Hypothalamus (tissue), 51 donors: ENCODE measurements at places on chromosomes 6 and 20.

DNA sequence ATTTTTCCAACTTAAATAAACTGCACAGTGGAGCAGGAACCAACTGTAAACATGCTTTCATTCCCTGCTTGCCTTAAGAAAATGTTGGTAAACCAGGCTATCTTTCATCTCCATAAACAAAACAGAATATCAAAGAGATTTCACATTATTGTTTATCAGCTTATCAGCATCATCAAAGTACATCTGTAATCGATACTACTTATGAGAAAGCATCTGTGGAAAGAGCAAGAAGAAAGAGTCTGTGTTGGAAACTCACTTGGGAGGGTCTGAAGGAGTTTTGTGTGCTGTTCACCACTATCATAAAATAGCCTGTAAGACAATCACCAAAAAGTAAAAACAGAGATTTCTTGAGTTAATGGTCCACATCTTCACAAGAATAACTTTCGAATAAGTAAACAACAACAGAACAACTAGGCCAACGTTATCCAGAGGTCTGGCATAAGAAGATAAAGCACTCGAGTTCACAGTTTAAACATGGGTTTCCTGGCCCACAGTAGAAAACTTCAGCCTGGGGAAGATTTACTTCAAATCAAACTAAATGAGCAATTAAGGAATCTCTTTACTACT, 47.9 kb downstream of the EPB41L2 start:
- DNase-seq: no peak

DNA sequence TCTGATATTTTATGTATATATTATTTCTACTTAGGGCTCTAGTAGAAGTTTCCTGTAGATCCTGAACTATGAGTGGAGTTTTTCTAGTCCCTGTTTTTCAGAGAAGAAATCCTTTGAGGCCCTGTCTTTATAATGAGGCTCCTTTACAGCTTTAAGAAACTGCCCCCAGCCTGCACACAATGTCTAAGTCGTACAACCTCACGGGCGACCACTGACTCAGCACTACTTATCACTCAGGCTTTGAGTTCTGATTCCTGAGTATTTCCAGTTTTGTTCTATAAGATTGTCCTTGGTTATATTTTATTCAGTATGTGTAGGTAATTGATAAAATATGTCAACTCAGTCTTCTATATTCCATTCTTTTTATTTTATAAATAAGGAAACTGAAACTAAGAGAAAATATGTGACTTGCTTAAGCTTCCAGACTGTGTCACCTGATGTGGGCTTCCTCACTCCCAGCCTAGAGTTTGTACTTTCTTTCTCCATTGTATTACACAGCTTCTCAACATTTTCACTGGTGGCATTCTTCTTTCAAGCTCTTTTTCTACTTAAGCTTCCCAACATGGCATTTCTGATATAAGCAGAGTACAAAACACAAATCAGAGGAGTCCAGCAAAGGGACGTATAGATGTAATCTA, 167.0 kb downstream of the TBX18 start:
- DNase-seq: no peak

DNA sequence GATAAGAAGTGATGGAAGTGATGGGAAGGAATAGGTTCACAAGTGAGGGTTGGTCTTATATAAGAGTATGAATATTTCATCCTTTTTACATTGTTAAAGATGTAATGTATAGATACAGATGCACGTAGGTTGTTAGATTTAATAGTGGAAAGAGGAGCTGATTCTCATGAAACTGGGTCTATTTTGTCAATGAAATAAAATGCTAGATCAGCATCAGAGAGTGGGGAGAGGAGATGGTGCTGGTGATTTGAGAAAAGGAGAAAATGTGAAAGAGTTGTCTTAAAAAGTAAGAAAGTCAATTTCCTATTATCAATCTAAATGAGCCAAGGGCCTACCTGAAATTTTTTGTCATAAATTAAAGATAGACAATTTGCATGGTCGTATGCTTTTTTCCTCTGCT, 82.8 kb upstream of the FYN start:
- DNase-seq: no peak

DNA sequence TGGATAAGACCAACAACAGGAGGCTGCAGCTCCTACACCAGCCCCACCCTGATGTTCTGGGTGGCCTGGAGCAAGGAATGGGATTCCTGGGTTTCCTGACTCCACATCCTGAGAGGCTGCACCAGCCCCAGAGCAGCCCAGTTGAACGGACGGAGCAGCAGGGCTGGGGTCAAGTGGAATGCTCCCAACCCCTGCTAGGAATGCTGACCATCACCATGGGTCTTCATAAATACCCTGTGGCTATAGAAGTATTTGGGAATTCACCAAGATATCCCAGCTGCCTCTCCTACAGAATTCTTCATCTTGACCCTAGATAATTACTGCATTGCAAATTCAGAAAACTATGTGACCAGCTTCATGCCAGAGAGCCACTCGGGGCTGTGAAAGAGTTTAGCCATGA, 180.3 kb downstream of the THBS2 start:
- no peak for DNase-seq

GRCh38 chr6:169416249-169416648, 162.6 kb upstream of the THBS2 start:
- DNase-seq: no peak

DNA sequence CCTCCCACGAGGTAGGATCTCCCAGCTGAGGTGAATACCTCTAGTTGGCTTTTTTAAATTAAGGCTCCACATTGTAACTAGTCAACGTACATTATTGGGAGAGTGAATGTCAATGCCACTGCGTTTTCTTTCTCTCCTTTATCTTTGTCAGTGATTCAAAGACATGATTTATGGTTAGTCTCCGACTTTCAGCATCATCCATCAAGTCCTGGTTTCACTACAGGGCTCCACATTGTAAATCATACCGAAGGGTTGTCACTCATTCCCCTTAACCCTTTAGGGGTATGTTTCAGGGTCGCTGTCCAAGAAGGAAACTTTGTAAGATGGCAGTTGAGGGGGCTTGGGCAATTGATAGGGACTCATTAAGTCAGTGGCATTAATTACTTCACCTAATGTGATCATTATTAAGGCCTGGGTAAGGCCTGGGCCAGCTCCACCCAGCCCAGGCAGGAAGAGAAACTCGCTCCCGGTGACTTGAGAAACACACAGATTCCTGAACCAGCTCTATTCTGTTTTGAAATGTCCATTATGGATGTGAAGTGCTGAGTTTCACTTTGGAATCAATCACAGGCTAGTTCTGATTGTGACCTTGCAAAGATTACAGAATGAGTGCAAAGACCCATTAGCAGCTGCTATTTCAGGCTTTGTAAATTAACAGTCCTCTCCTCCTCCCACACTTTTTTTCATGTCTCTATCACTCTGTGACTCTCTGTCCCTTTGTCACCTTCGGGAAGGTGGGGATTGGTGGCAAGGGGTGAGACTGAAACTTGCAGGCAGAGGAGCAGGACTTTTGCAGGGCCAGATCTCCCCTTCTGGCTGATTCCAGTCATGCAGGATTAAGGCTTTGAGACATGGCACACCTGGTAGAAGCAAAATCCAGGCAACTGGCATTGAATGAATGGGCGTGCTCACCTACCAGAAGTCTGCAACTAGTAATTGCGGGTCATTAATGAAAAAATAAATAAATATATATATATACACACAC, 222.4 kb downstream of the TSHZ2 start:
- no peak for DNase-seq

DNA sequence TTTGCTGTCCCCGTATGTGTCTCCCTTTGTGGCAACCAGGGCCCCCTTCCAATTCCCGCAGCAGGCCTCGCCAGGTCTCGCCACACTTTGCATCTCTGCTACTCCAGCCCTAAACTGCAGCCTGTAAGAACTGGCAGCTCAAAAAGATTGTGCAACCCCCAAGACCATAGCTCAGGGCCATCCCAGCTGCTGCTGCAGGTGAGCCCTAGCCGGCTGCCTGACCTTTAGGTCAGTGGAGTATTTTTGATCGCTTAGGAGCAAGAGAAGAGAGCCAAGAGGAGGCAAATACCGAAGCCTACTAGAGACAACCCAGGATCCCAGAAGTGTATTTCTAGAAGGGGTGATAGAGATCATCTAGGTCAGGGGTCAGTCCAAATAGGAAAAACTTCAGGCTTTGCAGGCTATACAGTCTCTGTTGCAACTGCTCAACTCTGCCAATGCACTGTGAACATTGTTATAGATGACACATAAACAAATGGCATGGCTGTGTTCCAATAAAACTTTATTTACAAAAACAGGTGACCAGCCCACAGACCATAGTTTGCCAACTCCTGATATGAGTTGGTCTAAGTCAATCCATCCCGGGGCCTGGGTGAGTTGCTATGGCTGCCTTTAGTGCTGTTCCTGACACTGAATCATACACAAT, 138.4 kb downstream of the EYA2 start:
- no peak for DNase-seq

- no peak for DNase-seq
Observed at GRCh38 chr20:44092551-44093248, 94.3 kb downstream of the JPH2 start.

DNA sequence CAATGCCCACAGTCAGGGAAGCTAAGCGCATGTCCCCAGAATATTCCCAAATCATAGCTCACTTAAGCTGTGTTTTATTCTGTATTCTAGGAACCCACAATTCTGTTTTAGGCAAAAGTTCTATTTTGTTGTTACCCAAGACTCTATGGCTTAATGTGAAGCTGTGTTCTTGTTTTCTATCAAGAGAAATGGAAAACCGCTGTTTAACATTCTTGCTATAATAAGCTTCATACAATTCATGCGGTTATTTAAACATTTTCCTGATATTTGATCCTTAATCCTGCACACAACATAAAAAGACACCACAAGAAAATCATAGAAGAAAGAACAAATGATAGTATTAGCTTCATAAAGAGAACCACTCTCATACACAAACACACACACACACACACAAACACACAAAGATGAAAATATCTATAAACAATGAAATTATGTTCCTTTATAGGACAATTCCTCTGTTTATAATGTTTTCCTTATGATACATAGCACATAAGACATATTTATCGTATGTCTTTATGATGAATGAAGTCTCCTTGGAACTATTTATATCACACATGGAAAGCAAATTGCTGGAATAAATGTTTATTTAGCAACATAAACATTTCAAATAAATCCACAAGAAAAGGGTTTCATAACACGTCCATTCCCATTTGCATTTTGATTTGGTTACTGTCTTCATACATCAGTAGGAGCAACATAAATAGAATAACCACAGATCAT, 16.4 kb upstream of the COL21A1 start:
- DNase-seq: no peak

- no peak for DNase-seq
Observed at GRCh38 chr20:61753987-61754956, 311.4 kb downstream of the TAF4 start.

- no peak for DNase-seq
Observed at GRCh38 chr6:90793771-90794170, 206.9 kb upstream of the MAP3K7 start.

DNA sequence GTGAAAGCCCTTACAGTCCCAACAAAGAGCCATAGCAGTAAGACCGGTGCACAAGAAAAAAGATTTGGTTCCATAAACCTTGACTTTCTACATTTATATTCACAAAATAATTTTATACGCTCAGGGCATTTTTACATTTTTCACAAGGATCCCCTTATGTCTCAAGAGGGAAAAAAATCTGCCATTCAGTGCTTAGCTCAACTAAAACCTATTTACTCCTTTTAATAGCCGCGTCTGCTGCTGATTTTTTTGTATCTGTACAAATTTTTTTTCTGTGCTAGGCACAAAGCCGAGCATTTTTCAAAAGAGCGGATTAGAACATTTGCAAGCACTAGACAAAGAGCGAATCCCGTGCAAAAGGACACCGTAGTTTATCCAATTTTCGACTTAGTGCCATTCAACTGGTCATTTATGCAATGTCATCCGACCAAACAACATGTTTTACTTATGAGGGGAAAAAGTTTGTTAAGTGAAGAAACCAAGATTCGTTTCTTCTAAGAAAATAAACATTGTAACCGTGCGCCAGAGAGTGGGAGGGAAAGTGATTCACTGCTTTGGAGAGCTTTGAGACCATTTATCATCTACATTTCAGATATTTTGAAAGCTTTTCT, 3.7 kb downstream of the TFAP2D start:
- DNase-seq: no peak

GRCh38 chr6:100088009-100088408, 94.0 kb upstream of the MCHR2 start:
- DNase-seq: no peak

- DNase-seq: no peak
Observed at GRCh38 chr20:37518606-37519507, 2.2 kb upstream of the NNAT start.

GRCh38 chr6:144912474-144912873, 627.3 kb downstream of the UTRN start:
- no peak for DNase-seq

DNA sequence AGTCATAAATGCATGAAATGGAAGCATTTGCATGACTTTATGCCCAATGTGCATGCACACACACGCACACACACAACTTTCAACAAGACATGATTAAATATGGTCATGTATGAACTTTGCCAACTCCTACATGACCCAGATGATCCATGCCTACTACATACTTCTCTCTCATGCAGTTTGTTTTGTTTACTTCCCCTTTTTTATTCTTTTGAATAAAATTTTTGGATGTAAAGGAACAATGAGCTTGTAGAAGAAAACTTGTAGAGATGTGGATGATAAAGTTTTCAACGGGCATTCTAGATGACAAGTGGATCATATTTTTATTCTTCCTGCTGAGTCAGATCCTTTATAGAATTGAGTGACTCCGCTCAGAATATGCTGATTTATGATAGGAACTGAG, 50.8 kb upstream of the AIG1 start:
- no peak for DNase-seq

DNA sequence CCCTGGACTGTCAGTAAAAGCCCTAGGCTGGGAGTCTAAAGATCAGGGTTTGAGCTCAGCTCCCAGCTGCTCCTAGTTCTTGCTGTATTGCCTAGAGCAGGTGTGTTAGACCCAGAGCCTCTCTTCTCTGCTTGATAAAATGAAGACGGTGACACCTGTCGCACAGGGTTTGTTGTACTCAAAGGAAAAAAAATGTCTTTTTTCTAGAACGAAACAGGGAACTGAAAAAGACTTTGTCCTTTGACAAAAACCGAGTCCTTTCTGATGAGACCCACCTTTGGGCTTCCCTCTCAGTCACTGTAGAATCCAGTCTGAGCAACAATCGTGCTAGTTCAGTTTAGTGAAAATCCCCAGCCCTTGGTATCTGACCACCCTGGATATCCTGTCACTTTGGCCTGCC, 102.1 kb upstream of the LAMP5 start:
- DNase-seq: no peak

DNA sequence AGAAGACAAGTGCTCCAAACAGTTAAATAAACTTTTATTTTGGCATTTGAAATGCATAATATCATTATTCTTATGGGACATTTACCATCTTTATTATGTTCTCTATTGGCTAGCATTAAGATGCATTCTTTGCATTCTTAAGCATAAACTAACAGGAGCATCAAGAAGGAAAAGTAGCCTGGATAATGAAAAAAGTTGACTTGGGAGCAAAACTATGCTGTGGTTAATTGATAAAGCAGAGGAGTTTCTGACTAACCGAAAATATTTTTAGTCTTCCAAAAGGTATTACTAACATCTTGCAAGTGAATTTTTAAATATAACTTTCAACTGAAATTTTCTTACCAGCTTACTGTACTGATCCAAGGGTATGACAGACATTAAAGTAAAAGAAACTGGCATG, 140.3 kb downstream of the FLRT3 start:
- no peak for DNase-seq

GRCh38 chr20:59153832-59154231, 9.8 kb upstream of the ZNF831 start:
- no peak for DNase-seq

GRCh38 chr20:62141397-62142251, 1.6 kb downstream of the PSMA7 start:
- DNase-seq: no peak
